ENCODE measurements at places on chromosomes 1 and 21. TPM values are rescaled to one million over a fixed set of nuclear protein-coding genes. Genes with fewer than 3 reads are reported as not detected.

DNA sequence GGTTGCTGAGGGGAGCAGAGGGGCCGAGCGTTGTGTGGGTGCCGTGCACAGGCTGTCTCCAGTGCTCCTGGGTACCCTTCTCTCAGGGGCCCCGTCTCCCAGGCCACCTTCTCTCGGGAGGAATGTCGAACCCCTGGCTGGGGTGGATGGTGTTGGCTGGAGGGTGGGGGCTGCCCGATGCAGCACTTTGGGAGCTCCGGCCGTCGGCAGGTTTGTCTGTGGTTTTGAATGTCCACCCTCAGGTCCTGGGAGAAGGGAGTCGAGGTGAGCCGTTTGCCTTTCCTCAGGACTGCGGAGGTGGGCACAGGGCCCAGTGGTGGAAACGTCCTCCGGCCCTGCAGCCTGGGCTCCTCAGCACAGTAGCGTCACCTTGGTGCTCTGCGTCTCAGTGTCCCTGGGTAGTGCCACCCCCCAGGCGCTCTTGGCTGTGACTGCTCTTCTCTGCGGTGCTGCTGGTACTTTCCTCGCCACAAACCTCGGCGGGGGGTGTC, 14.5 kb downstream of the SLX9 start:
- DNase-seq: no peak

DNA sequence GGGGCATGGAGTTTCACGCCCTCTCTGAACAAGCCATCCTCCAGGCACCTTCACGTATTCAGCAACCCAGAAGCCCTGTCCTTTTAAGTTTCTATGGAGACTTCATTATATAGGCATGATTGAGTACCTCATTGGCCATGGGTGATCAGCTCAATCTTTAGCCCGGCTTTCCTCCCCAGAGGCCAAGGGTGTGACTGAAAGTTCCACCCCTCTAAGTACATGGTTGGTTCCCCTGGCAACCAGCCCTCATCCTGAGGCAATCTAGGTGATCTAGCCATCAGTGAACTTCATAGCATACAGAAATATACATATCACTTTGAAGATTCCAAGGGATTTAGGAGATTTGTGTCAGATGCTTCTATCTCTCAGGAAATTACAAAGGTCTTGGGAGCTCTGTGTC, 21.3 kb upstream of the DHX9 start:
- no peak for DNase-seq

DNA sequence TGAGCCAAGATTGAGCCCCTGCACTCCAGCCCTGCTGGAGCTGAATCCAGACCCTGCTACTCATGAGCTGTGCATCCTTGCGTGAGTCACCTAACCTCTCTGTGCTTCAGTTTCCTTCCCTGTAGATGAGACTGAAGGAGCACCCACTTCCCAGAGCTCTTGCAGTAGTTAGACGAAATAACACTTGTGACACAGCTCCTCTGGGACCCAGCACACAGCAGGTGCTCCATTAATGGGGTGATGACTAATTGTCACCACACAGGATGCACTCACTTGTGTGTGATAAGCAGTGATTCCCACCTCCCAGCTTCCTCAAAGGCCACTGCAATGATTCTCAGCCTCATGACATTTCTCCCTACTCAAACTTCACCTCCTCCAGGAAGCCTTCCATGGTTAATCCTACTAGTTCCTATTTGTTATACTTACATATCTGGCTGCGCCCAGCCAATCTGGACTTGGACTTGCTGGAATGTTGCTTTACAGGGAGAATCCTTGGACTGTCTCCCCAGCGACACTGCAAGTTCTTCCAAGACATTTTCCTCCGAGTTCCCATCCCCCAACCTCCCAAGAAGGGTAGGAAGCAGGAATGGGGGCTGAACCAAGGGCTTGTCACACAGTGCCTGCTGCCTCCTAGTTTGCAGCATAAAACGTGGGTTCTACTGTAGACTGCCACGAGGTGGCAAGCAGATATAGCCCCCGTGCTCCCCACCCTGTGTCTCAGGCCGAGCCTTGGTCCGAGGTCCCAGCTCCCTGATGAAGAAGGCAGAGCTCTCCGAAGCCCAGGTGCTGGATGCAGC, 17.2 kb downstream of the DRAXIN start:
- DNase-seq: no peak

GRCh38 chr1:160724465-160725242, 13.0 kb upstream of the CD48 start:
- DNase-seq: no peak

- peak; percentile 69 for DNase-seq
These were observed 27.2 kb downstream of the XCL1 start for GRCh38 chr1:168603501-168604110.

DNA sequence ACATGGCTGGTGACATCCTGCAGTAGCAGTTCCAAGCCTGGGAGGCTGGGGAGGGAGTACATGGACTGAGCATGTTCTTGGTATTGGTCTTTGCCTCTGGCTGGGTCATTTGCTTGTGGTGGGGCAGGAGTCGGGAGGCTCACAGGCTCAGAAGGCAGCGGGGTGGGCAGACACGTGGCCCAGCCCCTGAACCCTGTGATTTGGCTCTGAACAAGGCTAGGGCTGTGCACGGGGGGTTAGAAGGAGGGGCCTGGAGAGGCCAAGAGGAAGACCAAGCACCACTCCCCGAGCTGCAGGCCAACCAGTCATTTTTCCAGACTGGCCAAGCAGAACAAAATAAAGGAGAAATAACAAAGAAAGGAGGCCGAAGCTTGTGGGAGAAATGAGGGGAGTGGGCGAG, 9.7 kb upstream of the PRELP start:
- DNase-seq: peak; percentile 33

- DNase-seq: no peak
These were observed 46.0 kb upstream of the LRRN2 start for GRCh38 chr1:204731509-204731908.

GRCh38 chr1:164033782-164034181, 525.2 kb upstream of the PBX1 start:
- DNase-seq: no peak

- no peak for DNase-seq
These were observed 941 bp upstream of the ROR1 start for GRCh38 chr1:63772876-63773275.

DNA sequence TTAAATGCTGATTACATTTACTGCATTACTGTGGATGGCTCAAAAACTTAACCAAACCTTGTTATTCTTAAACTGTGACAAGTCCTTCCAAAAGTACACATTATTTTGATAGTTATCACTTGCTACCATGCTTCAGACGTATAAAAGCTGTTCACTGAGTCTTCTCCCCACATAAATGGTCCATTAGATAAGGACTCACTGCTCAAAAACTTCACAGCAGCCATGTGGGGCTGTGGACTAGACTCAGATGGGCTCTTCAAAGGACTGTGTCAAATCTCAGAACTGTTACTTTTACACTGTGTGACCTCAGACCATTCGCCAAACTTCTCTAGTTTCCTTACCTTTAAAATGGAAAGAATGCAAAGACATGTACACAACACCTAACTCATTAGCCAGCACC, 11.6 kb downstream of the SCAF4 start:
- no peak for DNase-seq

DNA sequence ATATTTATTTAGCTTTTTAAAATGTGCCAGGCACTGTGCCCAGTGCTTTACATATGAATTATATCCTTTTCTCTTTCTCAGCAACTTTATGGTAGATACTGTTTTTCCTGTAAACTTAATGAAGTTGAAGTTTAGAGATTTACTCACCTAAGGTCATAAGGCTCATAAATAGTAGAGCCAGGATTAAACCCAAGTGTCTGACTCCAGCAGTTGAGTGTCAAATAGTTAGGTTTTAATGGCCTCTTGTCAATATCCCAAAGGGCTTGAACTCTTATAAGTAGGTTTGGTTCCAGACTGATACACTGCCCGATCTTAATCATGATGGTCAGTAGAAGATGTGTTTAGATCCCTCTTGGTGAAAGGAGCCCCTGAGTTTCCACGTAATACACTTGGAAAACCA, 37.8 kb downstream of the RABGAP1L start:
- no peak for DNase-seq

DNA sequence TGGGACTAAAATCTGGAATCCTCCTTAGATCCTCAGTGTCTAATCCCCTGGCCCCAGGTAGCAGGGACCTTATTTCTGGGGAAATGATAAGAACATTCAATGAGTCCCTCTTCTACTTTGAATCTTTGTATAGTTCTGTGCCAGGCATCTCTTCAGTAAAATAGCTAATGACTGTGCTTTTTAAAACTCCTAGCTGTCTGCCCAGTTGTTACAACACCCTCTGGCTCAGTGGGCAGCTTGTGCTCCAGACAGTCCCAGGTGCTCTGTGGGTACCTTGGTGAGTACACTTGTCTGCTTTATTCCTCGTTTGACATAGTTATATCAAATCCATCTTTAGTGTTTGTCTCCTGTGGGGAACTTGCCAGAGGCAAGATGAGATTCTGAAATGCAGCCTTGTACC, 18.0 kb downstream of the TGFB2 start:
- no peak for DNase-seq

DNA sequence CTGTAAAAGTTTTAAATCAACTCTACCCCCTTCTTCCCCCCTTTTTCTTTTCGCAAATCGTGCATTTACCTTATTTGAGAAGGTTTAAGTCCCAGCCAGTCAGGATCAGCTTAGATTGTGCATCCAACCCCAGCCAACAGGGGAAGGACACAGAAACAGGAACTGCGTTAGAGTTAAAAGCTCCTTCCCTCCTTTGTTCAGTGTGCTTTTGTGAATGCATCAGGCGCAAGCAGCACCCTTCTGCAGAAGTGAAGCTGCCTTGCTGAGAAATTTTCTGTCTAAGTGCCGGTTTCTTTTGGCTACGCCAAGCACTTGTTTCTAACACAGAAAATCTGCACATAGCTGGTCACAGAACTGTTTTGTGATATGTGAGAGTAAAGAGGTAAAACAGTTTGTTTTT, 56.2 kb upstream of the PRRC2C start:
- DNase-seq: no peak

DNA sequence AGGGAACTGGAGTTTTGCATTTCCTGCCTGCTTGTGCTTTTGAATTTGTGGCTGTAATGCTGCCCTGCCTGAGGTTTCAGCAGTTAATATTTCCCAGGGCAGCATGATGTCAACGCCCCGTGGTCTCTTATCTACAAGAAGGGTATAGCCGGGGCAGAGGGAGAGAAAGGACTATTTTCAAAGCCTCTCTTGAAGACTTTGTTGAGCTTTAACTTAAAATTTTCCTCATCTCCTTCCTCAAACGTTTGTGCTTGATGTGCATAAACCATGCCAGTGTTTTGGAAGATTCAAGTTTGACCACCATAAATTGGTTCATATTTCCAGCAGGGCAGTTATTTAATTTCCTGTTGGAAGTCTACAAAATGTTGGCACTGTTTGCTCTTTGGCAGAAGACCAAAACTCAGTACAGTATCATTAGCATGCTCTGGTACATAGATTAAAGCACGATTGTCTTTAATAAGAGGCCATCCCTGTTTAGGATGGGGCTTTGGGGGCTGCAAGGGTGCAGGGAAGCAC, 43.4 kb downstream of the ROR1 start:
- peak; percentile 58 for DNase-seq

GRCh38 chr1:87572891-87573290, 244.2 kb downstream of the LMO4 start:
- DNase-seq: no peak

DNA sequence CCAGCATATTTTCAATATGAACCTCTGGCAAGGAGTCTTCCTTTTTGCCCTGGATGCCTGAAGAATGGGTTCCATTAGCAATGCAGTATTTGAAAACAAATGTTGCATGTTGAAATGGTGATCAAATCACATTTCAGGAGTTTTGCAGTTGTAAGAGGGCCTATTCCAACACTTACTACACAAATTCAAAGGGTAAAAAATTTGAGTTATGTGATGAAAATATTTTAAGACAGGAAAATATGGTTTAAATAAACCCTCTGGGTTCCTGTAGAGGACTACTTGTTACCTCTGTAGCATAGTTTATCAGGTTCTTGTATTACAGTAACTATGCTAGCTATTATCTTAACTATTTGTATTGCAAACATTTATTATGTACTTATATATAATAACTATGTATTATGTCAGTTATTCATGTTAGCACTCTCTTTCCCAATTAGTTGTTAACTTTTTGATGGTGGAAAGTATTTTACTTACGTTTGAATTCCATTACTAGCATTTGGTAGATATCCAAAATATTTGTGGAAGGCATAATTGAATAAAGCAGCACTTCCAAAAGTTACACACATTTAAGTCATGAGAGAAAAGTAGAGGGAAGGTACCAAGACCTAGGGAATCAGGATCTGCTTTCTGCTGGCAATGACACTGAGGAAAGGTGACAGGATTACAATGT, 312.9 kb downstream of the GRIK1 start:
- DNase-seq: peak; percentile 4

DNA sequence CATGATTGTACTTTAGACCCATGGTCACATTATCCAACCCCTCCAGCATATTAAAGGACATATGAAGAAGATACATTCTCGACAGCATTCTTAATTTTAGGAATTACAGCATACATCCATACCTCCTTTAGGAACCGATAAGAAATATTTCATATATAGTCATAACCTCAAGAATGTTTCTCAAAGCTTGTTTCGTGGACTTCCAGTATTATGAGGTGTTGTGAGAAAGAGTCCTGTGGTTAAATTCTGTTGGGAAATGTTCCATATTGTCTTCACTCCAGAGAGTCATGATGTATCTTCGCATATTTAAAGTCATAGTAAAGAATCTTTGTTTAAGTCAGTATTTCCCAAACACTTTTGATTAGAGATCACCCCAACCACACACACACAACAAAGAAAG, 321.0 kb upstream of the SNX7 start:
- peak; percentile 25 for DNase-seq

- peak; percentile 44 for DNase-seq
These were observed 12.3 kb upstream of the SLAMF7 start for GRCh38 chr1:160726498-160727315.

- peak; percentile 71 for DNase-seq
These were observed 22.0 kb downstream of the THAP3 start for GRCh38 chr1:6646499-6647148.

- no peak for DNase-seq
These were observed 245.7 kb upstream of the PTBP2 start for GRCh38 chr1:96475903-96476302.

- peak; percentile 85 for DNase-seq
These were observed 664.4 kb downstream of the MATN1 start for GRCh38 chr1:30058970-30059369.

The B4GALT2 gene
- polyA plus RNA-seq: 40.7 TPM

The NPR1 gene
- polyA plus RNA-seq: 0.14 TPM

The GCSAML gene
- not detected for polyA plus RNA-seq

The EPS8L3 gene
- not detected for polyA plus RNA-seq

The KANK4 gene
- polyA plus RNA-seq: not detected

The SNX7 gene
- polyA plus RNA-seq: 60.9 TPM

The ADCY10 gene
- not detected for polyA plus RNA-seq

The SLC30A2 gene
- polyA plus RNA-seq: not detected

The WNT2B gene
- polyA plus RNA-seq: 1.3 TPM

The BTG3 gene
- 51.2 TPM for polyA plus RNA-seq

The LYPD8 gene
- polyA plus RNA-seq: not detected
